ENCODE measurements at places on chromosomes 7 and 10.

DNA sequence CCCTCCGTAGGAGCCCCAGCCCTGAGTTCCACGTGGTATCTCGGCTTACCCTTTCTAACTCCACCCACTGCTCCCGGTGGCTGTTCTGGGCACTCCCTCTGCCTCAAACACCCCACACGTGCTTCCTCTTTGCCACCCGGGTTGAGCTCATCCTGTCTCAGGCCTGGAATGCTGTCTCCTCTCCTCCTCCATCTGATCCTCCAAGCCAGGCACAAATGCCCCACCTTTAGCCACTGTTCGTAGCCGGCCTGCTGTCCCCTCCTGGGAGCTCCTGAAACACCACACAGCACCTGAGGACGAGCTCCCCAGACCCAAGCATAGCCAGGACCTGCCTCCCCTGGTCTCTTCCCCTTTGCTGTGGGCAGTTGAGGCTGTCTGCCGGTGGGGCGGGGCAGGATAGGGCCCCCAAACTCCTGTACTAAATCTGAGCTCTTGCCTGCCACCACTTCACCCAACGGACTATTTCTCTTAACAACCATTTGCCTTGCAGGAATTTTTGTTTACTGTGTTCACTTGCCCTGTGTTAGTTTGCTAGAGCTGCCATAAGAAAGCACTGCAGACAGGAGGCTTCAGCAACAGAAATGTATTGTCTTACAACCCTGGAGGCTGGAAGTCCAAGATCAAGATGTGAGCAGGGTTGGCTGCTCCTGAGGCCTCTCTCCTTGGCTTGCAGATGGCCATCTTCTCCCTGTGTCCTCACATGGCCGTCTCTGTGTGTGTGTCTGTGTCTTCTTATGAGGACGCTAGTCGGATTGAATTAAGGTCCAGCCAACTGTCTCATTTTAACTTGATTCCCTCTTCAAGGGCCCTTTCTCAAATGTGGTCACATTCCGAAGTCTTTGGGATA, 58.3 kb upstream of the SHH start:
- no peak for DNase-seq

DNA sequence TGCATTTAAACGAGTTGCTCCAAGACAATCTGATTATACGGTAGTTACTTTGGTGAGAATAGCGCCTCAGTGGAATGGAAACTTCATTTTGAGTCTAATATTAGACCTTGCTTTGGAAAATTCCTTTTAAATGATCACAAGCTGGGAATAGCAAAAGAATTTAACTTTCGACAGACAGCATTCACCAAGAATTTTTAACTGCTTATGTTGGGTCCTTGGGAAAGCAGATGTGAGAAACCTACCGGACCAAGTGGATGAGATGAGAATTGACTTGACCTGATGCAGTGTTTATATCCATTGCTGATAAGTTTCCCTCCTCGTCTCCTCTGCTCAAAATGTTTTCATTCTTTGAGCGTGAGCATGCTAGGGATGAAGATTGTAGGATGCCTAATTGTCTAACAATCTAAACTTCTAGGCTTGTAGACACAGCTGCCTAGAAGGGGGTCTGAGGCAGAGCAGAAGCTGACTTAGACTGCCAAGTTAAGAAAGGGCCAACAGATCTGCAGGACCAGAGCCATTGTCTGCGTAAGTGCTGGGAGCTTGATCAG, 126.9 kb downstream of the CNNM2 start:
- no peak for DNase-seq

DNA sequence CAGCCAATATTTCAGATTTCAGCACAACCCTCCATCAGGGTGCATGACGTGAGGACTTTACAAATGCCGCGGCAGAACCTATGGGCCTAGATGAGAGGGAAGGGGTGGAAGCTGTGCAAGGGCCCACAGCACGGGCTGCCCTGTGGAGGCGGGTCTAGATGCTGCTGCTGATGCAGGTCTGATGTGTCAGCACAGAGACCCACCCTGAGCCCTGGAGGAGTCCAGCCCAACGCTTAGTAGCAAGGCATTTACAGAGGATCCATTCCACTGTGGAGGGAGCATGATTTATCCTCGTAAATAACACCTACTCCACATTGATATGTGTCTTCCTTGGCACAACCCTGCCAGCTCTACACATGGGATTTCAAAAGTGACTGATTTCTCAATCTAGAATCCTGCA, 48.5 kb downstream of the MYL10 start:
- no peak for DNase-seq

GRCh38 chr10:97734021-97734420, 2.9 kb upstream of the ZFYVE27 start:
- no peak for DNase-seq
